CD4-positive, alpha-beta T cell treated with Interleukin-15 for 4 hours (primary cell): ENCODE measurements at places on chromosomes 6 and 20.

- DNase-seq: no peak
Observed at GRCh38 chr6:22471132-22471690, 98.2 kb upstream of the HDGFL1 start.

DNA sequence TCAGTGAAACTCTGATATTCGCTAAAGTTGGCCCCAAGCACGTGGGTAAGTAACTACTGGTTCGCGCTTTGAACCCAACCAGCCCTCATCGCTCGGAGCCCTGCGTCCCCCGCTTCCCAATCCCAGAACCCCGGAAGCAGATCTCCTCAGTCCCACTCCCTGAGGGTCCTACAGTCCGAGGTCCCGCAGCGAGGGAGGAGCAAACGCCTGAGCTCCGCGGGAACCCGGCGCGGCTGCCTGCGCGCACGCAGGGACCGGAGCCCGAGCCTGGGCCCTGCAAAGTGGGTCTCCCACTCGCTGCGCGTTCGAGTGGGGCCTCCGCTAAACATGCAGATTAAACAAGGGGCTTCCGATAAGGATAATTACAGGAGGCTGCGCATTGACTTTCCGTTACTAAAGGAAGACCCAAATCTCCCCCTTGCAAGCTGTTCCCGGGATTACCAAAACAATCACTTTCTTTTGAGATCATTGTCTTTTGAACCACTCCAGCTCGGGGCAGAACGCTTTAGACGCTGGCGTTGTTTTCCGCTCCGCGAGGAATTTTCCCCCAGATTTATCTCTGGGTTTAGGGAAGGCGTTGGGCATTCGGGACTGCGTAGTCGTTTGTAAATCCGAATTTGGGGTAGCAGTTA is 1.3 kb upstream of the VSX1 start:
- DNase-seq: no peak

GRCh38 chr6:89190741-89191140 is 26.4 kb downstream of the GABRR1 start:
- no peak for DNase-seq

DNA sequence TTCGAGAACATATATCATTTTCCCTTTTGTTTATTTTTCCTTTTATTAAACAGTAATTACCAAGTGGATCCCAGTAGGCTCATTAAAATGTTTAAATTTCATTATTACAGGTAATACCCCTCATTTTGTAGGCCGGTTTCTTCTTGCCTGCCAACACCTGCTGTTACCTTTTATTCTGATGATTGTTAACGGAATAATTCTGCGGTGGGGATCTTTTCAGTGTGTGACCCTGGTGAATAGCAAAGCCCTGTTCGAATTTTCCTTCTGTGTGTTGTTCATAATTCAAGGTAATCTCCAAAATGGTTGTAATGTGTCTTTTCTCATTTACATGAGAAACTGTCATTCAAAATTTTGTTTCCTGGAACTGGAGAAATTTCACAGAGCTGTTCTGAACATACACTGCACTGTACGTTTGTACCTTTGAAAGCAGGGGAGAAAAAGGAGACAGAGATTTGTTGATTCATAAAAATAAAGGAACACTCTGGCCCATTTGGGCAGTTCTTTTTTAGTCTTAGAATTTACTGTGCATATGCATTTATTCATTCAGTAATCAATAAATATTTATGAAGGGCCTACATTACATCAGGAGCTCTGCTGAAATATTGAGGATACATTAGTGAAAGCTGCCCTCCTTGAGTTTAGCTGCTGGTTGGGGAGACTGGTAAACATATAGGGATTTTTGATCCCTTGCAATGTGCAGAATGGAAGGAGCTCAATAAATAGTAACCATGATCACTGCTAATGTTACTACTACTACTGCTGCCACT is 502.0 kb downstream of the QKI start:
- DNase-seq: no peak

DNA sequence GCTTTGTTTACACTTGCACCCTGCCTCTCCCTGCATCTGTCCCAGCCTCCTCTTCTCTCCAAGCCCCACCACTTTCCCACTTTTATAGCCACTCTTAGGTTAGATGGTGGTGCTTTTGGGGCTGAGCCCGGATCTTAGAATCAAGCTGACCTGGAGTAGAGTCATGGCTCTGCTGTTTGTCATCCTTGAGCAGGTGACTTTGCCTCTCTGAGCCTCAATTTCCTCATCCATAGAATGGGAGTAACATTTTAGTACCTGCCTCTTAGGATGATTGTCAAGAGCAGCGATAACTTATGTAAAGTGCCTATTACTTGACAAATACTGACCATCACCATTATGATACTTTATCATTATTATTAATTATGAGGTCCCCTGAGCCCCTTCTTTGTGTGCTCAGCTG is 48.2 kb downstream of the CPNE5 start:
- DNase-seq: no peak

DNA sequence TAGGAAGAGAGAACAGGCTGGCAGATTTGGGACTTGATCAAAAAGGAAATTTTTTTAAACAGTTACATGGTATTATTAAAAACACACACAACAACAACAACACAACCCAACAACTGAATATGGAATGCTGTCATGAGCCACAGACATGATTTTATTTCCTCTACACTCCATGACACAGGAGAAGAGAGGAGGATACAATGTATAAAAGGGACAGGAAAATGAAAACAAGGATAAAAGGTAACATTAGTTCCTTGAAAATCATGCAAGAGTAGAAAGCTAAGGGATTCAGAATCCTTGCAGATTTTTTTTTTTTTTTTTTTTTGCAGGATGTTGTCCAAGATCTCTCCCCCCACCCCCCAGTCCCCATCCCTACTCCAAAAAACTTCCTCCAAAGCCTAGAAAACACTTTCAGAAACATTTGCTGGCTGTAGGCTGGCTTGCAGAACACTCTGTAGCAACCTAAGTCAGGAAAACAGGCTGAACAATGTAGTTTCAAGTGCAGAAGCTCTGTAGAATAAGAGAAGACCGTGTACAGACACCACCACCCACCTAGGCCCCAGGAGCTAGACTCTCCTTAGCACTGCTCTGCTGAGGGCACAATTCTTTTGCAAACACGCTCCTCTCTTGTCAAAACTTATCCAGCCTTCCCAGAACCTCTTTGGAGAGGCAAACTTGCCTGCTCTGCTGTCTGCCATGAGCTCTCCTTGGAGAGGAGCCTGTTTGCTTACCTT is 845 bp downstream of the ZMYND8 start:
- no peak for DNase-seq

DNA sequence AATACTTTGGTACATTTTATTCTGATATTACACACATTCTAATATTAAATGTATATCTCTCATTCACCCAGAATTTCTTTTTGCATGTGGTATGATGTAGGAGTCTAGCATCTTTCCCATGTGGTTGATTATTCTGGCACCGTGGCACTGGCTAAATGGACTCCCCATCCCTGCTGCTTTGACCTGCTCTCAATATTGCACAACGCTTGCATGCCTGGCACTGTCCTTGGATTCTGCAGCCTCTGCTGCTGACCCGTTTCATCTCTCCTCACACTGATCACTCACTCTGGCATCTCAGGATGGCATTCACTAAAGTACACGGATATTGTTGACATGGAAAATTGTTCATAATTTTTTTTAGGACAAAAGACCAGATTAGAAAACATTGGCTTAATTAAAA is 11.5 kb upstream of the DACT2 start:
- DNase-seq: no peak

DNA sequence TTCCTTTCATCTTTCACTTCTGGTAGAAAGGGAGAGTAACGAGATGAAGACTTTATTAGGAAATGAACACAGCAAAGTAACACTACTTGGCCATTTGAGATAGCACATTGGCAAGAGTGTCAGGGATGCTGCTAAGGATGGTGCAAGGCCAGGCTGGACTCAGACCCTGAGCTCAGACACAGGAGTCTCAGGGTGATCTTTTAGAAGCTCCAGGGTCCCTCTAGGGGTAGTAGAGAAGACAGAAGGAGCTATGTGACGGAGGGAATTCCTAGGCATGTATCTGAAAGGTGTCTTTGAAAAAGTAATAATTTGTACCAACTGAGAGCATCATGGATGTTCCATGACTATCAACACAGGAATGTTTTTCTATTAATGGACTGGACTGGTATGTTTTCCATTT is 436.5 kb downstream of the DHX35 start:
- DNase-seq: no peak

GRCh38 chr6:47700053-47700452 is 1.7 kb downstream of the ADGRF4 start:
- DNase-seq: no peak

- no peak for DNase-seq
Observed at GRCh38 chr6:145743332-145743731, 8.0 kb upstream of the EPM2A start.

DNA sequence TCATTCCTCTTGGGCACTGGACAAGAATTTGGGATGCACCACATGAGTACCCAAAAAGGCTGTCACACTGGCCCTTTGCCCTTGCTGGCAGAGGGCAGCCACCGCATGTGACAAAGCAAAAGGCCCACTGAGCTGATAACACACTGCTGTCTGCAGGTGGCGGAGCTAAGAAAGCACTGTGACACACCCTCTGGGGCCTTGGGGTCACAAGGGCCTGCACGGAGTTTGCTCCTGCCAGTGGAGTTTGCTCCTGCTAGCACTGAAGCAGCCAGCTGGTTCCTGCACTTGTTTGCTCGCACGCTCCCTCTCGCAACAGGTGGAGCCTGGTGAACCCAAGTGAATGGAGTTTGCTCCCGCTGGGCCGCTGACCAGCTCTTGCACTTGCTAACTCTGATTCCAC is 132.6 kb downstream of the LCA5 start:
- no peak for DNase-seq

- DNase-seq: no peak
Observed at GRCh38 chr6:105836889-105837288, 249.2 kb upstream of the PRDM1 start.

- no peak for DNase-seq
Observed at GRCh38 chr20:48457193-48458002, 370.4 kb downstream of the PREX1 start.

GRCh38 chr6:62059901-62060300 is 226.1 kb downstream of the KHDRBS2 start:
- no peak for DNase-seq

DNA sequence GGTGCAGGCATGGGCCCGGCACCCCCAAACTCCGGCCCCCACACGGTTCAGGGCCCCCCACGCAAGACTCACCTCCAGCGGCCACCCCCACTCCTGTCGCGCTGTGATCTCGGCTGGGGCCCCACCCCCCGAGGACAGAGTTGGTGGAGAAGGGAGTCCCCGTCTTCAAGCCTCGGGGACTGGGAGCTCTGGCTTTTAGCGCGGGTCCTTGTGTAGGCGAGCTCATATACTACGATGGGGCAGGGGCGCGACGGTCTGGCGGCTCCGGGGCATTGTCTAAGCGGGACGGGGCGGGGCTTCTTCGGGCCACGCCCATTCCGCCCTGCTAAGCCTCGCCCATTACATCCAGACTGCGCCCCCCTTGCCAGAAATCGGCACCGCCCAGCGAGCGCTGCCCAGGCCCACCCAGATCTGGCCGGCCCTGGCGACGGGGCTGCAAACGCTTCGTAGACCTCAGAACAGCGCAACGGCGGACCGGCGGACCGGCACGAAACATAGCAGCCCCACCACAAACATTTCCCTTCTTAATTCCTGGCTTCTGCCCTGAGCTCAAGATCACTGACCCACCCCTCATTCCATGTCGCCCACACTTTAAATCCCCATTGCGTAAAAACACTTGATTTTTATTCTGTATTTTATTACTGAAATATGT is 1.0 kb upstream of the DDAH2 start:
- DNase-seq: peak; percentile 58

DNA sequence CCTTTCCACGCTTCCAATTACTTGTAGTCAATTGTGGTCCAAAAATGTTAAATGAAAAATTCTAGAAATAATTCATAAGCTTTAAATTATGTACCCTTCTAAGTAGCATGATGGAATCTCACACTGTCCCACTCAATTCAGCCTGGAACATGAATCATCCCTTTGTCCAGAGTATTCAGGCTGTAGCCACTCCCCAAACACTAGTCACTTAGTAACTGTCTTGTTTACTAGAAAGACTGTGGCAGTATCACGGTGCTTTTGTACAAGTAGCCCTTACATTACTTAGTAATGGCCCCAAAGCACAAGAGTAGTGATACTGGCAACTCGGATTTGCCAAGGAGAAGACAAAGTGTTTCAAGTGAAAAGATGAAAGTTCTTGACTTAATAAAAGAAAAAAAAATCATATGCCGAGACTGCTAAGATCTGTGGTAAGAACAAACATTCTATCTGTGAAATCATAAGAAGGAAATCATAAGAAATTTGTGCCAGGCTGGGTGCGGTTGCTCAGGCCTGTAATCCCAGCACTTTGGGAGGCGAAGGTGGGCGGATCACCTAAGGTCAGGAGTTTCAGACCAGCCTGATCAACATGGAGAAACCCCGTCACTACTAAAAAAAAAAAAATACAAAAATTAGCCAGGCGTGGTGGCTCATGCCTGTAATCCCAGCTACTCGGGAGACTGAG is 168.5 kb upstream of the SIM1 start:
- DNase-seq: no peak

DNA sequence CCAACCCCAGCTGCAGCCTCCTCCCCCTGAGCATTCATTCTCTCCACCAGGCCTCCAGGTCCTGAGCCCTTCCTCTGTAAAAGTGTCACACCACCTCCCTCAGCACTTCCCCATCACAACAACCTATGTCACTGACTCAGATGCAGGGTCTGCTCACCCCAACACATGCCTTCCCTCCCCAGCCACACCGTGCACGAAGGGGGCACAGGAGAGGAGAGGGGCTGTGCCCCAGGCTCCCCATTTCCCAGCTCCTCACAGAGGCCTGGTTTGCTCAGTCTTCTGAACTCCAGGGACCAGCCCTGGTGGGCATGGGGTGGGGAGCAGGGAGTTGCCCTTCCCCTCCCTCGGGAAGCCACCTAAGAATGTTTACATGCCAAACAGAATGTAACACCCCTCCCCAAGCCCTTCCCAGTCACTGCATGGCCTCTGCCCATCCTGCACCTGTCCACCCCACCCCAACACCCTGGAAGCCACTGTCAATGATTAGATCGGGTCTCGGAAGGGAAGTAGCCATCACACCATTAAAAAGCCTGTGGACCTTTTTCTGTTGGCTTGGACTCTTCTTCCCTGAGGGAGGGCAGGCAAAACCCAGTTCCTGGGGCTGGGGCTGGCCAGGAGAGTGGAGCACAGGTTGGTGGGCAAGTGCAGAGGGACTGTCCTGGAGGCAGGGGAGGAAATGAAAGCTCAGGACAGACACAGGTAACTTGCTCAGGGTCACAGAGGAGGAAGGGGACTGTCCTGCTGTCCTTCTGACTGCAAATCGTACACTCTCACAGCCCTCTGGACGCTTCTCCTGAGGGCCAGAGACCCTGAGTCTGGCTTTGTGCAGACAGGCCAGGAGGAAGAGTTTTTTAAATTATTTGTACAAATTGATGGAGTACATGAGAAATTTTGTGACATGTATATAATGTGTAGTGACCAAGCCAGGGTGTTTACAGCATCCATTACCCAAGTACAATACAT is 10.1 kb upstream of the SLC22A7 start:
- no peak for DNase-seq

- no peak for DNase-seq
Observed at GRCh38 chr6:106973836-106974335, 643 bp downstream of the CD24 start.

- no peak for DNase-seq
Observed at GRCh38 chr6:15462717-15463525, 199.9 kb downstream of the DTNBP1 start.

- no peak for DNase-seq
Observed at GRCh38 chr6:143163621-143164020, 102.9 kb downstream of the AIG1 start.
